Diencephalon (tissue), 1 donor: ENCODE measurements at places on chromosomes 4 and X. TPM values are rescaled to one million over a fixed set of nuclear protein-coding genes. Genes with fewer than 3 reads are reported as not detected.

AKAP4 gene
- total RNA-seq = not detected

SHROOM2 gene
- 38.8 TPM for total RNA-seq

FIP1L1 gene
- total RNA-seq = 107 TPM

TMEM144 gene
- 9.7 TPM for total RNA-seq

KLF3 gene
- 17.3 TPM for total RNA-seq

ZDHHC15 gene
- total RNA-seq = 18.0 TPM

GAGE2A gene
- not detected for total RNA-seq

GAGE12E gene
- total RNA-seq = not detected

SOD3 gene
- total RNA-seq = 1.4 TPM

VMA21 gene
- total RNA-seq = 190 TPM

IRF2 gene
- 15.5 TPM for total RNA-seq

CDKN2AIP gene
- total RNA-seq = 20.1 TPM

HCCS gene
- total RNA-seq = 17.1 TPM

TNIP2 gene
- total RNA-seq = 11.5 TPM

UCP1 gene
- 0.23 TPM for total RNA-seq

NDUFB11 gene
- total RNA-seq = 64.1 TPM

AKAP17A gene
- total RNA-seq = 12.7 TPM

F8A3 gene
- 1.4 TPM for total RNA-seq

BEND2 gene
- not detected for total RNA-seq

FRMPD4 gene
- 14.3 TPM for total RNA-seq

MAGEA1 gene
- not detected for total RNA-seq

TCP11X2 gene
- total RNA-seq = 1.8 TPM

ZNF182 gene
- 7.2 TPM for total RNA-seq

HGFAC gene
- total RNA-seq = 1.2 TPM

SAGE1 gene
- total RNA-seq = not detected

CDX4 gene
- total RNA-seq = not detected

STPG2 gene
- 6.2 TPM for total RNA-seq

SPINK2 gene
- not detected for total RNA-seq

SPANXN3 gene
- not detected for total RNA-seq

PPP1R3F gene
- total RNA-seq = 15.7 TPM

EFHC2 gene
- 8.1 TPM for total RNA-seq

FHIP1A gene
- total RNA-seq = 2.1 TPM

C4orf51 gene
- total RNA-seq = not detected

IL15 gene
- total RNA-seq = 1.6 TPM

IL2 gene
- not detected for total RNA-seq

RAB39B gene
- total RNA-seq = 34.1 TPM

CTAG1B gene
- not detected for total RNA-seq

TDO2 gene
- 0.92 TPM for total RNA-seq

SSX2 gene
- total RNA-seq = not detected

CCKAR gene
- total RNA-seq = 4.6 TPM

TEX13A gene
- not detected for total RNA-seq

HTN3 gene
- not detected for total RNA-seq

MAGEB18 gene
- not detected for total RNA-seq

PLXNA3 gene
- 20.5 TPM for total RNA-seq

CD99L2 gene
- total RNA-seq = 92.3 TPM

SSX4B gene
- total RNA-seq = not detected

ERVMER34-1 gene
- total RNA-seq = 0.69 TPM

PLS3 gene
- 68.5 TPM for total RNA-seq

GK gene
- 14.8 TPM for total RNA-seq

GRIA3 gene
- total RNA-seq = 38.5 TPM

ASB12 gene
- 0.46 TPM for total RNA-seq

TRIML1 gene
- not detected for total RNA-seq

TMSB15A gene
- 97.8 TPM for total RNA-seq

PRRG3 gene
- 10.4 TPM for total RNA-seq

SRPK3 gene
- total RNA-seq = 0.46 TPM

MTMR8 gene
- 7.2 TPM for total RNA-seq
